ENCODE measurements at places on chromosomes 1 and 21.

GRCh38 chr1:18925279-18925678 is 22.9 kb upstream of the ALDH4A1 start:
- no peak for DNase-seq

GRCh38 chr21:35796844-35797243 is 263.5 kb downstream of the SETD4 start:
- peak; percentile 7 for DNase-seq

GRCh38 chr1:94675373-94675772 is 133.8 kb upstream of the F3 start:
- peak; percentile 89 for DNase-seq

DNA sequence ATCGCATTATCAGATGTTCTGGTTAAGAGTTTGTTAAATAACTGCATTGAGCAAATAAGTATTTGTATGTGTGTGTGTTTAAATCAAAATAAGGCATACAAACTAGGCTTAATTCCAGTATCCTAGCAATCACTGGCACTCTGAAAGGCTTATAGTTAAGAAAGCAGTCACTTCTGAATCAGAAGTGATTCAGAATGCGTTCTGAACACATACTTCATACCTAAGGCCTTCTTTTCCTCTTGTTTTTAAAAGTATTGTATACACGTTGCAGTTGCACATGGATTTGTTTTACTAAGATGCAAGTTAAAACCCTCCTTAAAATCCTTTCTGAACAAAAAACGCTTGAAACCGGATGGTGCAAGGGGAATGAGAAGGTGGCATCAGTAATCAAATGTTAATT is 238.4 kb upstream of the DMRTA2 start:
- DNase-seq: peak; percentile 80

GRCh38 chr1:10935246-10935645 is 77.2 kb upstream of the TARDBP start:
- no peak for DNase-seq

GRCh38 chr1:224521904-224522734 is 87.5 kb upstream of the WDR26 start:
- DNase-seq: no peak

GRCh38 chr1:74818661-74819456 is 85.9 kb downstream of the TYW3 start:
- peak; percentile 46 for DNase-seq

- DNase-seq: peak; percentile 10
Measured at GRCh38 chr1:61808968-61809367, 66.7 kb downstream of the PATJ start.

GRCh38 chr1:9717193-9718005 is 65.9 kb downstream of the PIK3CD start:
- peak; percentile 52 for DNase-seq

- no peak for DNase-seq
Measured at GRCh38 chr21:37642493-37642892, 273.8 kb downstream of the KCNJ6 start.

DNA sequence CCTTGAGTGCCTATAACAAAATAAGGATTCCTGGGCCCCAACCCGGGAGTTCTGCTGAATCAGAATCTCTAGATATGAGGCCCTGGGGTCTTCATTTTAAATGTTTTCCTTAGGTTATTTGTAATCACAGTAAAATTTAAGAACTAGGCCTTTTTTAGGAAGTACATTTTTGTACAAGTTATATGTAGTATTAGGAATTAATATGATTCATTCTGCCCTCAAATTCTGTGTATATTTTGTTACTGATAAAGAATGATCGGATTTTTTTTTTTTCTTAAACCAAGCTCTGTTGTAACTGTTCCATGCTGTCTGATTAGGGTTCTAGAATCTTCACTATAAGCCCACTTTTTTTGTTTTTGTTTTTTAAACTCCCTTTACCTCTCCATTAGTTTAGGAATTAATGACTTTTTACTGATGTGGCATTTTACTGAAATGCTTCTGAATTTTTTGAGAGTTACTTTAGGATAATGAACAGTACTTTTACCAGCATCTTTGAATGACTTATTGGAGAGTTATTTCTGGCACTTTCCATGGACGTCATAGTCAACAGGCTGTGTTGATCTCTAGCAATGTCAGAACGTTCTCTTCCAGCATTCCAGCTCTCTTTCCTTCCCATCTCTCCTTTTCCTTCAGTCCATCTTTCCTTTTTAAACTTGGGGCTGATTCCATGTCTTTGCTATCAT is 48.3 kb downstream of the CLIC4 start:
- DNase-seq: peak; percentile 87

GRCh38 chr1:242847390-242847993 is 323.0 kb upstream of the PLD5 start:
- DNase-seq: peak; percentile 5

- no peak for DNase-seq
Measured at GRCh38 chr1:168960595-168960994, 145.9 kb upstream of the ATP1B1 start.

GRCh38 chr1:41568204-41568603 is 83.7 kb upstream of the EDN2 start:
- DNase-seq: no peak

GRCh38 chr1:67609577-67610341 is 75.2 kb upstream of the GADD45A start:
- DNase-seq: no peak

GRCh38 chr1:59105548-59106507 is 191.1 kb upstream of the FGGY start:
- no peak for DNase-seq

DNA sequence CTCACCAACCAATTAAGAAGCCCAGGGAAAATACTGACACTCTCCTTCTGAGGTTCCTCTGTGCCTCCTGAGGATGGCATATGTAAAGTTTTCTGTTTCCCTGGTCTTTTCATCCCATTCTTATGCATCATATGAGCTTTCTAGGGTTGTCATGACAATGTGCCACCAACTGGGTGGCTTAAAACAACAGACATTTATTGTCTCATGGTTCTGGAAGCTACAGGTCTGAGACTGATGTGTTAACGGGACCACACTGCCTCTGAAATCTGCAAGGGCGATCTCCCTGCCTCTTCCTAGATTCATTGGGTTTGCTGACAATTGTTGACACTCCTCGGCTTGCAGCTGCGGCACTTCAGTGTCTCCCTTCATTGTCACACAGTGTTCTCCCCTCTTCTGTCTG is 308.4 kb downstream of the RGS7 start:
- no peak for DNase-seq

GRCh38 chr1:99306056-99306455 is 41.8 kb downstream of the PLPPR4 start:
- DNase-seq: no peak

GRCh38 chr21:45421071-45421845 is 16.3 kb downstream of the COL18A1 start:
- no peak for DNase-seq

DNA sequence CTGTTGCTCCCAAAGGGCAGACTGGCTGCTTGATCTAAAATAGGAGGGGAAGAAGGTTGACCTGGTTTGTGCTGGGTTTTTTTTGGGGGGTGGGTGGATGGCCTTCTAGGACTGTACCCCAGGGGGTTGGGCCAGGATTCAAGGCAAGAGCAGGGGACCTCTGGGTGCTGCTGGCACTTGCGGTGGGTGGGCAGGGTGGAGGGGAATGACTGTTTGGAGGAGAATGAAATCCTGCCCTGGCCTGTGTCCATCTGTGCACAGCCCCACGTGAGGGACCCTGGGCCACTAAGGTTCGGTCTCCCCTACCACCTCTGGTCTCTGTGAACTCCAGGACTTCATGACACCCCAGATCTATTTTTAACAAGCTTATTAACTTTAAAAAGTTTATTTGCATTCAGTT is 414.2 kb downstream of the PTPRU start:
- no peak for DNase-seq
